WERI-Rb-1 (cell line): ENCODE measurements at places on chromosomes 13 and 19.

DNA sequence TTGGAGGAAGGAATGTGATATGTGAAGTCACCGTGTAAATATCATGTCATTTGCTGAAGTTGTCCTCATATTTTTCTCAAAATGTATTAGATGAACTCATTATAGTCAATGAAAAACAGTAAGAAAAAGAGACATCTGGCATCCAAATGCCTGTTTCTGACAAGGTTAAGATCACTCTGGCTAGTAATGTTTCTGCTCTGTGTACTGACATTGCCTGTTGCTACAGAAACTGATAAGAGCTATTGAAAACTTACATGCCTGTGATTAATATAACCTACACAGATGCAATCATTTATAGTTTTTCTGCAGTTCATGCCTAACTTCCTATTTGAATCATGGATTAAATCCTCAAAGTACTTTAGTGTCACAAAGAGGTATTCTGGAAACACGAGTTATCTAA lies 249.8 kb downstream of the NBEA start:
- no peak for DNase-seq

GRCh38 chr19:42284066-42284501 lies 15.0 kb downstream of the CIC start:
- peak; percentile 73 for DNase-seq

GRCh38 chr19:13094771-13095392 lies 7.8 kb downstream of the LYL1 start:
- DNase-seq = peak; percentile 39

- DNase-seq = peak; percentile 6
Measured at GRCh38 chr19:15551293-15552004, 43.1 kb downstream of the CYP4F22 start.

GRCh38 chr13:77784515-77784914 lies 87.0 kb downstream of the SLAIN1 start:
- no peak for DNase-seq

GRCh38 chr13:46621792-46622629 lies 69.0 kb downstream of the LRCH1 start:
- DNase-seq = no peak
